ENCODE measurements at places on chromosomes 3 and 15.

DNA sequence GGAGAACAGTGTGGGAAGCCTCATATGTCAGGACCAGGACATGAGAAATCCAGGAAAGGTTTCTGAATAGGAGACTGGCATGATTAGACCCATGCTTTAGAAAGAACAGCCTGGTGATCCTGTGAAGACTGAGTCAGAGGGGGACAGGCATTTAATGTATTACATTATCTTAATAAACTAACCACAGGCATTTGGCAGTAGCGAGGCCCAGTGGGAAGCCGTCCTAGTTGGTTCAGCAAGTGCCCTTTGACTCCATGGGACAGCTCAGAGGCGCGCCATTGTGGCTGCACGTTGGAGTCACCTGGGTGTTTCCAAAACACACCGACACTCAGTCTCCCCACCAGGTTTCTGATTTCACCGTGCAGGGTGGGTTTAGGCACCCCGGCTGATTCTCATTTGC, 90.5 kb upstream of the DGKG start:
- ATAC-seq: peak; percentile 95

DNA sequence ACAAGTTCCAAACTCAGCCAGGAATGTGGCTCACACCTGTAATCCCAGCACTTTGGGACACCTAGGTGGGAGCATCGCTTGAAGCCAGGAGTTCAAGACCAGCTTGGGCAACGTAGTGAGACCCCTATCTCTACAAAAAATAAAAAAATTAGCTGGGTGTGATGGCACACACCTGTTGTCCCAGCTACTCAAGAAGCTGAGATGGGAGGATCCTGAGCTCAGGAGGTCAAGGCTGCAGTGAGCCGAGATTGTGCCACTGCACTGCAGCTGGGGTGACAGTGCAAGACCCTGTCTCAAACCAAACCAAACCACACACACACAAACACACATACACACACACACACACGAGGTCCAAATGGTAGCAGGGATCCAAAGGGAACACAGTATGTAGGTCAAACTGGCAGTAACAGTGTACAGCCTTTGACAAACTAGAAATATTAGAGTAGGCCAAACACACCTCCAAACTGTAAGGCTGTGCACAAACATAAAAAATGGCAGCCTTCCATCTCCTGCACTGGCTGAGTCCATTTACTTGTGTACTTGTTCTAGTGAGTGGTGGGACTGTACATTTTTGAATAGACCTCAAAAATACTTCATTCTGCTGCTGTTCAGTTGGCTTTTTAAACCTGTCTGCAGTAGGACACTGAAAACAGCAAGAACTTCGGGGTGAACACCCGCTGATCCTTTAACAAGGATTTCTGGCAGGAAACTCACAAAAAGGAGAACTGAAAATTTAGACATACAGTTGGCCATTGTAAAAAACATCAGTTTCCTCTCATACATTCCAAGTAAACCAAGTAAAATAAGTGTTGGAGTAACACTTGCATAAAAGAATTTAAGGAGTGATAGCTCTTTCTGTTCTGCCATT, 33.6 kb downstream of the INTS14 start:
- ATAC-seq: no peak

- peak; percentile 79 for ATAC-seq
Measured at GRCh38 chr15:79811406-79812405, 85.1 kb downstream of the MTHFS start.

GRCh38 chr15:84666373-84666772, 8.4 kb upstream of the NMB start:
- no peak for ATAC-seq

GRCh38 chr15:51448622-51449399, 107.4 kb downstream of the GLDN start:
- no peak for ATAC-seq

GRCh38 chr15:57112178-57112577, 193.7 kb downstream of the TCF12 start:
- ATAC-seq: peak; percentile 85

GRCh38 chr3:62070891-62071290, 302.5 kb downstream of the FEZF2 start:
- ATAC-seq: no peak

- ATAC-seq: no peak
Measured at GRCh38 chr3:72217570-72217969, 432.6 kb upstream of the PROK2 start.

DNA sequence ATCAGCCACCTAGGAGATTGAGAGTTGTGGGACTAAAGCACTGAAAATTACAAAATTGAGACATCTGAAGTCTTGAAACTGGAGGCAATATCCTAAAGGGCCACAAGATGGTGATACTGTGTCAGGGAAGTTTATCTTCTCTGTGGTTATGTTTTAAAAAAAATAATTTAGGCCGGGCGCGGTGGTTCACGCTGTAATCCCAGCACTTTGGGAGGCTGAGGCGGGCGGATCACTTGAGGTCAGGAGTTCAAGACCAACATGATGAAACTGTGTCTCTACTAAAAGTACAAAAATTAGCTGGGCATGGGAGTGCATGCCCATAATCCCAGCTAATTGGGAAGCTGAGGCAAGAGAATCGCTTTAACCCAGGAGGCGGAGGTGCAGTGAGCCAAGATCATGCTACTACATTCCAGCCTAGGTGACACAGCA, 17.9 kb upstream of the NIT2 start:
- peak; percentile 75 for ATAC-seq

- ATAC-seq: peak; percentile 99
Measured at GRCh38 chr3:170689296-170689829, 103.5 kb upstream of the SLC7A14 start.

- no peak for ATAC-seq
Measured at GRCh38 chr3:47583320-47584075, 4.8 kb upstream of the CSPG5 start.

GRCh38 chr3:195522254-195523023, 20.7 kb downstream of the PPP1R2 start:
- ATAC-seq: 0 out of 3 replicates have a peak, but pooled peaks have one; percentile 34

- no peak for ATAC-seq
Measured at GRCh38 chr3:52784021-52784621, 6.7 kb downstream of the ITIH1 start.

- no peak for ATAC-seq
Measured at GRCh38 chr15:90019611-90020010, 18.5 kb downstream of the ZNF710 start.

GRCh38 chr15:68781217-68781616, 39.5 kb downstream of the ANP32A start:
- ATAC-seq: no peak

GRCh38 chr15:31223478-31224350, 102.9 kb upstream of the KLF13 start:
- ATAC-seq: no peak
